ENCODE measurements at places on chromosomes 7 and 10.

DNA sequence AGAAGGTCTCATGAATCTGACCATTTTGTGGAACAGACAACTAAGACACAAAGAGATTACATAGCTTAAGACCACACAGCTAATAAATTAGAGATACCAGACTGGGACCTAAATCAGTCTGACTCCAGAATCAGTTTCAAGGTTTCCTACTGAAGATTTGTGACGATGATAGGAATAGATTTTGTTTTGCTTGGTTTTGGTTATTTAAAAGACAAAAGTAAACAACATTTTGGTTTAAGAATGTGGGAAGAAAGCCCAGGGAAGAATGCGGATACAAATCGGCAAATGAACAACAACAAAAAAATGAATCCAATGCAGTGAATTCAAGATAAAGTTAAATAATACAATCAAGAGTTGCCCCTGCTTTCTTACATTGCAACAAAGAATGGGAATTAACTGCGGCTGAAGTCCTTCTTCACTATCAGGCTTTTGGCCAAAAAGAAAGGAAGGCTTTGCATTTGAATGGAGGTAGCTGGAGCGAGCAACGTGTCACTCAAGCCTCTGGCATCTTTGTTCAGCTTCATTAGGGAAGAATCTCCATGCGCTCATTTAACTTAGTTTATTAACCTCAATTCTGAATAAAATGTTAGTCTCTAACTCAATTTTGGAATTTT lies 210.8 kb downstream of the ADAM12 start:
- no peak for DNase-seq

- no peak for DNase-seq
These were observed 35.5 kb downstream of the FKBP6 start for GRCh38 chr7:73363225-73364005.

GRCh38 chr7:133130166-133130565 lies 48.3 kb upstream of the CHCHD3 start:
- DNase-seq: no peak

GRCh38 chr7:122402235-122402634 lies 97.7 kb upstream of the FEZF1 start:
- no peak for DNase-seq

DNA sequence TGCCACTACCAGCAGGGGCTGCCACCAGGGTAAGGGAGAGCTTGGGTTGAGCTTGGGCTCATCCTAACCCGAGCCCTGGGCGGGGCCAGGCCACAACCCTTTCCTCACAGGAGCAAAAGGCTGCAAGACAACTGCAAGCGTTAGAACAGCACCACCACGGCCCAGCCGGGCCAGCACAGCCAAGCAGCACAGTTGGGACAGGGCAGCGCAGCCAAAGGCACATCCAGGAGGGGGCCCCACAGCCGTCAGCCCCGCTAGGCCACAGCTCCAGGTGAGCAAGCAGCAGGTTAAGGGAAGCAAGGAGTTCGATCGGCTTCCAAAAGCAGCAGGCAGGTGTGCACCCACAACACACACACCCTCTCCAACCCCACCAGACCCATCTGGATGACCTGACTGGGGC lies 7.0 kb upstream of the NDST2 start:
- DNase-seq: no peak

DNA sequence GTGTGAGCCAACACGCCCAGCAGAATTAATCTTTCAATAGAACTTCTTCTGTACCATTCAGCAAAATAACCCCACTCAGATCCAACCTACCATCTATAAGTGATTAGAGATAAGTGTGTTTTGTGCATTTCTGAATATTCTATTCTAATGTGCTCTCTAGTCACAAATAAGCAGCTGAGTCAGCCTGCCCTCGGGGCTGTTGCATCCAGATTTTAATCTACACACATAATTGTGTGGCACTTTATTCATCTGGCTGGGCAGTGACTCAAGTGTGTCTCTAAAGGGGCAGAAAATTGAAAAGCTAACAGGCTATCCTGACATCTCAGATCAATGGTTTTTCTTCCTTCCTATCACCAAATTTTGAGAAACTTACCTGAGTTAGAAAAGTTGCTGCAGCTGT lies 60.3 kb downstream of the PRR15 start:
- DNase-seq: no peak

DNA sequence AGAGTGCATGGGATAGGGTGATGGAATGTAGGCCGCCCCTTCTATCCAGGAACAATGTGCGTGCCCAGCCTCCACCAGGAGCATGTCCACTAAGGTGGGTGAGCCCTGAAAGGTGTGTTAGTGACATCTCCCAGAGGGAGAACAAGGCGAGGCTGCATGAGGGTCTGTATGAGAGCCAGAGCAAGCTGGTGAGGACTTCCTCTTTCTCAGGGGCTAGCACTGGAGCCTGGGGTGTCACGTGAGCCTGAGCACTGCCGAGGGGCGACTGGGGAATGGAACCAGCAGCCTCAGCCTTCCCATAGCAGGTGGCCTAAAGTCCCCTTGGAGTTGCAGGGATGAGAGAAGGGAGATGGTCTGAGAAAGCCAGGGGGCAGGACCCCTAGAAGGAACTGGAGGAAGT lies 156.3 kb upstream of the COBL start:
- no peak for DNase-seq

DNA sequence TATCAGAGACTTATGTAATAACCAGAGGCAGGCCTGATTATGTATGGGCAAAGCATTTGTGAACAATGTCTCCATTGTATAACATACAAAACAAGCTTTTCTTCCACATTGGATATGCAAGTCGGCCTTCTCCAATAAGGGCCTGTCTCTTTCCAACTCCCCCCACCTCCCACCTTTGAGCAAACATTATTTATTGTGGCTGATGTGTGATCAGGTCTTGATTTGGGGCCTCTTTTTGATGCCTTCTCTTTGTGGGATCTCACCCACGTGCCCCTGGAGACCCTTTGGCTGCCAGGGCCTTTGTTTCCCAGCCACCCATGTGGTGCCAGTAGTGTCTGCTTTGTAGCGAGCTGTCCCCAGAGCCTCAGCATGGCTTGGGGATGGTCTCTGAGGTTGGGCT lies 53.0 kb downstream of the TCF7L2 start:
- no peak for DNase-seq

GRCh38 chr10:67487906-67488619 lies 207.9 kb downstream of the CTNNA3 start:
- DNase-seq: no peak

GRCh38 chr10:68992636-68993440 lies 4.2 kb downstream of the KIFBP start:
- DNase-seq: no peak

GRCh38 chr10:92850185-92850584 lies 1.9 kb downstream of the EXOC6 start:
- DNase-seq: no peak

GRCh38 chr10:124680675-124681074 lies 63.5 kb downstream of the FAM53B start:
- no peak for DNase-seq

DNA sequence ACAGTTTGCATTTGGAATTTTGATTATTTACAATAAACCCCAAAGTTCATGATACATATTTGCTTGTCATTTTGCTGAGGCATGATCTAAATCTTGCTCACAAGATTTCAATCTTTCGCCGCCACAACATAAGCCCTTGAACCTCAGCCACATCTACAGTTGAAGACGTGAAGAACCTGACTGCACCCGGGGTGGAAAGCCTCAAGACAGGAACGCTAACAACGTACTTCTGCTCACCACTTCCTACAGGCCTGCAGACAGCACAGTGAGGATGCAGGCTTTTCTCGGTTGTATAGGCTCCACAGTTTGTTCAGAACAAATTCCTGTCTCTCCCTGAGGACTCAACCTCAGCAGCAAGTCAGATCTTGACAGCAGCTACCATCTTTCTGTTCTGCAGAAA lies 393.8 kb upstream of the PRKCQ start:
- peak; percentile 19 for DNase-seq

DNA sequence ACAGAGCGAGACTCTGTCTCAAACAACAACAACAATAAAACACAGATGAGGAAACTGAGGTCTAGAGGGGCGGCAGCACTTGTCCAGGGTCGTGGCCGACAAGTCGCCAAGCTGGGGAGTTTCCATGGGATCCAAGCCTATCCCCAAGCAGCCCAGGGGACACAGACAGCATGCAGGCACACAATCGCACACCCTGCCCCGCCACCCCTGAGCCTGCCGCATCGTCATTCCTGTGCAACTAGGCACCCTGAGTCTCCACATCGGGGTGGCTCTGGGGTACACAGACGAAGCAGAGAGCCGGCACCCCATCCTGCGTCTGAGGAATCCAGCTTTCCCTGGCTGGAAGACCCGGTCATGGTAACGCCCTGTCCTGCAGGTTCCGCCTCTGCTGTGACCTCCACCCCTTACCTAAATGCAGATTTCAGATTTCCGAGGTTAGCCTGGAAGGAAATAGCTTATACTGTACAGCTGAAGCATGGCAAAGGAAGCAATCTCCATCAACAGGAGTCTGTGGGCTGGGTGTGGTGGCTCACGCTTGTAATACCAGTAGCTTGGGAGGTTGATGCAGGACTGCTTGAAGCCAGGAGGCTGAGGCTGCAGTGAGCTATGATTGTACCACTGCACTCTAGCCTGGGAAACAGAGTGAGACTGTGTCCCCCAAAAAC lies 136.1 kb upstream of the TNRC18 start:
- DNase-seq: no peak

GRCh38 chr10:79248341-79249185 lies 98.7 kb upstream of the PPIF start:
- no peak for DNase-seq

GRCh38 chr10:3924344-3924743 lies 139.3 kb upstream of the KLF6 start:
- DNase-seq: no peak

GRCh38 chr7:153061910-153062528 lies 302.5 kb downstream of the ACTR3B start:
- DNase-seq: no peak

DNA sequence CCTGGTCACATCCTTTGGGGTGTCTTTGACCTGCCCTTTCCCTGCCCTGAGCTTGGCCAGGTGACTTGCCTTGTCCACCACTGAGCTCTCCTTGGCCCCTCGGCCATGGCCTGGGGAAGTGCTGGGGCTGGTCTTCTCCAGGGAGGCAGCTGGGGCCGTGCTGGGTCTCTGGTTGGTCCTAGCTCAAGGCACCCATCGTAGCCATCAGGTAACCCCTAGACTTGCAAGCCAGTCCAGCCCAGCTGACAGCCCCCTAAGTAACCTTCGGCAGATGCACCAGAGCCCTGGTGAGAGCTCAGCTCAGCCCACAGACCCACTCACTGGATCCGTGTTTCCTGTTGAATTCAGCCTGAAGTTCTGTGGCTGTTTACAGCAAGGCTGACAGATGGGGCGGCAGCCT lies 176.2 kb upstream of the SHH start:
- DNase-seq: no peak

GRCh38 chr7:120709972-120710320 lies 148.0 kb downstream of the TSPAN12 start:
- DNase-seq: no peak

DNA sequence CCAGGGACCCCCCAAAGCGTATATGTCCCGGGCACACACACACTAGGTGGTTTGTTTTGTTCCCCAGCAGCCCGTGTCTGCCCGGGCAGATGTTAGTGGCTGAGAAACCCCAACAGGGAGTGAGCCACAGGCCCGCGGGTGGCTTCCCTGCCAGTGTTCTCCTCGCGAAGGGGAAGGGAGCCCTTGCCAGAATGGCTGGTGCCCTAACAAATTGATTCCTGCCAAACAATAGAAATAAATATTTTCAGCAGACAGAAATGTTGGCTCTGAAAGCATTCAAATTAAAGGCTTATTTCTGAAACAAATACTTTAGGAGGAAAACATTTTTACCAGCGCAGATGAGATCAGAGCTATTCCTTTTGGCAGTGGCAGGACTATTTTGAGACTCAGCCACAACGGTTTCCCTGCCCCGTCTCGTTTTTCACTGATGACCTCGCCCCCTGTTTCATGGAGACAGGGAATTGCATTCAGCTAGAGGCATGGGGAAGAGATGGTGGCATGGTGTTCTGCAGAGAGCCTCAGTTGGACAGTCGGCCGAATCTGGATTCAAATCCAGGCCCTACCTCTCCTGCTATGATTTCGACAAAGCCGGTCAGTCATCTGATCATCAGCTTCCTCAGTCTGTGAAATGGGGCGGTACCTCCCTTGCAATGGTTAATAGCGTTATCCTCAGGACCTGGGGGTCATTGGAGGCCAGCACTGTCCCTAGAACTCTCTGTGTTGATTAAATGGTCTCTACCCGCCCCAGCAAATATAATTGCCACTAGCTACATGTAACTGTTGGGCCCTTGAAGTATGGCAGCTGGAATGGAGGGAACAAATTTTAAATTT lies 84.5 kb downstream of the CUX1 start:
- DNase-seq: no peak

DNA sequence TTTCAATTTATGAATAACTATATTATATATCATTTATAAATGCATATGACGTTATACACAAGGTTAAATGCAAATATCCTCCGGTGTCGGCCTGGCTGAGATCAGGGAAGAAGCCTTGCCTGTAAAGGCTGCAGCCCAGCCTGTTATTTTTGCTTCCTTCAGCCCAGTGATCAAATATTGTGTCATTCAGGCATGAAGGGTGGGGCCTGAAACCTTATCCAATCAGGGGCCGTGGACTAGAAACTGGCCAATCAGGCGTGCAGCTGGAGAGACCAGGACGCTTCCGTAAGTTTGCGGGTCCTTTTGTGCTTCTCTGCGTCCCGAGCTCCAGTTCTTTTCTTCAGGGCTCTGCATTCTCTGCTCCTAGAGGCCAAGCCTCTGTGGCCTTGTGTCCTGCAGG lies at the start of gene ZNF722:
Gene ZNF722, plus strand, starts transcription at position 301 of the 400 bp plus-strand sequence. CDS start 113 bp downstream, outside the sequence.
- no peak for DNase-seq

- no peak for DNase-seq
These were observed 119.8 kb upstream of the LYZL2 start for GRCh38 chr10:30749385-30749784.

- no peak for DNase-seq
These were observed 17.7 kb downstream of the TSPAN14 start for GRCh38 chr10:80471715-80472233.

GRCh38 chr10:11472158-11472753 lies 139.2 kb downstream of the USP6NL start:
- DNase-seq: peak; percentile 67

DNA sequence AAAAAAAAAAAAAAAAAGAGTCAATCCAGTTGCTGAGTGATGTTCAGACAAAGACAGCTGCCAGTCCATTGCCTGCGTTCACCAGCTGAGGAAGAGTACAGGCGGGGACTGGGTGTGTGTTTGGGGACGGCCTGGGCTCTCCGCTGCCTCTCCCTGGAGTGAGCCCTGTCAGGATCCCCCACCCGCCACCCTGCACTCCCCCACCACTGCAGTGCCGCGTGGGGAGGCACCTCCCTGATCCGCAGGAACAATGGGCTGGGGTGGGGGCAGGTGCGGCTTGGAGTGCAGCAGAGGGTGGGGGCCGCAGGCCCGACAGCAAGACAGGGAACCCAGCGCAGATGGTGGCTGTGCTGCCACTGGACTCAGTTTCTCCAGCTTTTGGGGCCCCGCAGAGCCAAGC lies 1.4 kb downstream of the HSPA12A start:
- no peak for DNase-seq
